ENCODE measurements at places on chromosomes 3 and 15.

DNA sequence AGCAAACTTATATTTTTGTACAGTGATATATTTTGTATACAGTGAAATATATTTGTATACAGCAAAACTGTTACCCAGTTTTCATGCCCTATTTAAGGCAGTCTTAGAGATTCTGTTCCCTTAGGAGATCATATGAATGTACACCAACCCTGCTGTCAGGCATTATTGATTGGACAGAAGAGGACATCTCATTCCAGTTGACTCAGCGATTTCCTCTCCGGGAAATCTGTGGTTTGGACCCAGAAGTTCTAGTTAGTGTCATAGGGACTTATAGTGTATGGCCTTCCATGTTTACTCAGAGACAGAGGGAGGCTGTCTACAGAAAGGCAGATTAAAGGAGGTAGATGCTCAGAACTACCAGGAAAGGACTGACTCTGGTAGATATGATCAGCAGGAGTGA lies 318.8 kb upstream of the KCNMB2 start:
- no peak for DNase-seq

DNA sequence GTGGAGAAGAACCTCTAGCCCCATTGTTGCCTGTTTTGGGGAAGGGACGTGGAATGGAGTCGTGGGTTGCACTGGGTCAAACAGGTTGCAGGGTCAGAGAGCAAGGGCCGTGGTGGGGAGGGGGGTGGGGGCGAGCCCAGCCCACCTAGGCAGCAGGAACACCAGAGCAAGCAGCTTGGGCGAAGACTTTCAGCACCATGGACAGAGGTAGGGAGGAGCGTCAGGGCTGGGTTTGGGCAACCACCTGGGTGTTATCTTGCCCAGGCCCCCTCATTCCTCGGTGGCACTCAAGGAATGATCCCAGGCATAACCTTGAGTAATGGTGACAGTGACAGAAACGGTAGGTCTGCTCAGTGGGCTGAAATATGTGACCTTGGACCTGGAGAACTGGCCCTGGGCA lies 45.9 kb upstream of the TMEM115 start:
- peak; percentile 15 for DNase-seq

- no peak for DNase-seq
These were observed 44.4 kb downstream of the SRPRB start for GRCh38 chr3:133850034-133850433.

GRCh38 chr3:10707400-10708215 lies 108.4 kb upstream of the SLC6A11 start:
- DNase-seq = no peak

DNA sequence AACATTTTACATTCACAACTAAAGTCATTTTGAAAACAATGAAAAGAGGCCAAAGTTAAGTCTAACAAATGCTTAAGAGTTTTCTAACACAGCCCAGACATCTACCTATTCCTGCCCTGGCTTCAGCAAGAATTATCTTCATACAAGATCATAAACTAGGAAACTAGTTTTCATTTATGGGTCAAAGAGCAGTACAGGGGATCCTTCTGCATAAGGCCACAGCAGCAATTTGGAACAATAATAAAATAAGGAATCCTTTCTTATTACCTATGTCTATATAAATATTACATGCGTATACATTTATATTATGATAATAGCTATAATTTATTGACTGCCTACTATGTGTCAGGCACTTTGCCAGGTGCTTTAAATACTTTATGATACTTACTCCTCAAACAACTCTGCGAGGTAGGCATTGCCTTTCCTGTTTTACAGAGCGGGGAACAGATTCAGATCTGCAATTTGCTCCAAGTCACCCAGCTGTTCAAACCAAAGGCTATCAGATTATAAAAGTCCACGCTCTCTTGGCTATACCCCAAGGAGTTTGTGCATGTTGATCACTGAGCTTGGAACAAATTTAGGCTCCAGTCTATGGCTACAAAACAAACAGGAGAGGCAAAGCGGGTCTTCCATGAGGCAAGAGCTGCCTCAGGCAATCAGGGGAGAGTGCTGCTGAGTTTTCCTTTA lies 196.4 kb downstream of the RORA start:
- no peak for DNase-seq

GRCh38 chr3:13850161-13850945 lies 29.5 kb downstream of the WNT7A start:
- no peak for DNase-seq

DNA sequence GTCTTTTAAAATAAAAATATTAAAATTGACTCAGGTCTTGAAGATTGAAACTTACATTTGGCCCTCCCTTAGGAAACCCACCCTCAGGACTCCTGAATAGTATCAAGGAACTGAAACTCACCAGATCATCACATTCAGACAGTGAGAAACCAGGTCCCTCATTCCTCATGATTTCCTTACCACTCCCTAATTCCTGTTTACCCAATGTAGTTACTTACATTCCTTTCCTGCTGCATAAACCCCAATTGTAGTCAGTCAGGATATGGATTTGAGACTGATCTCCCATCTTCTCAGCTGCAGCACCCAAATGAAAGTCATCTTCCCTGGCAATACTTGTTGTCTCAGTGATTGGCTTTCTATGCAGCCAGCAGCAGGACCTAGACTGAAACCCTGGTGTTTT lies 8.6 kb downstream of the ATP13A4 start:
- DNase-seq = no peak

GRCh38 chr15:80031841-80032240 lies 27.6 kb upstream of the ZFAND6 start:
- DNase-seq = no peak

DNA sequence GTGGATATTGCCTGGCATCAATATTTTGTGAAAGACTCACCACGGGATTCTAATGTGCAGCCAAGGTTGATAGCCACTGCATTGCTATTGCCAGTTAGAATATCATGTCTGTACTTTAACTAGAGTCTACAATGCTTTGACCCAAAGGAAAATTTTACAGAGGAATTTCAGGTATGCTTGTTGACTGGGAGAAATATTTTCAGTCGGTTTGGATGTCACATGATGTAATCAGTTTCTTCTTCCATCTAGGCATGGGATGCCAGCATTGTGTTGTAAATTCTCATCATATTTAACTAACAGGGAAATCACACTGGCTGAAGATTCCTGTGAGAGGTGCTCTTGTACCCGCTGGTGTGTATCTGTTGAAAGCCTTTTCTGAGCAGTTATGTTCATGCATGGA lies 508.9 kb upstream of the ADAMTS9 start:
- no peak for DNase-seq

DNA sequence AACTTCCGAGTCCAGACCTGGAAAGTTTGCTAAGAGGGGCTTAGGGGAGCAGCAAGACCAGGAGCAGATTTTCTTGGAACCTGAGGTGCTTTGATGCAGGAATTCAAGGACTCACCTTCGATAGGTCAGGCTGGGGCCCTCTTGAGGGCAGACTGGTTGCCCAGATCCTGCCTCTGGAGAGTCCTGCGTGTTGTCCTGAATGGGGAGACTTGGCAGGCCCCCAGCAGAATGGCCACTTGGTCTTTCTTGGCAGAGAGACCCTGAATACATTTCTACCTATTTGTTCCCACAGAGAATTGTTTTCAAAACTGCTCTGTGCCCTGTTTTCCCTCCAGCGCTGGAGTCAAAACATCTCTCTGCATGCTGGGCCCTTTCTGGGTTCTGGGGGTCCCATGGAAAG lies 4.2 kb downstream of the KLF13 start:
- no peak for DNase-seq

DNA sequence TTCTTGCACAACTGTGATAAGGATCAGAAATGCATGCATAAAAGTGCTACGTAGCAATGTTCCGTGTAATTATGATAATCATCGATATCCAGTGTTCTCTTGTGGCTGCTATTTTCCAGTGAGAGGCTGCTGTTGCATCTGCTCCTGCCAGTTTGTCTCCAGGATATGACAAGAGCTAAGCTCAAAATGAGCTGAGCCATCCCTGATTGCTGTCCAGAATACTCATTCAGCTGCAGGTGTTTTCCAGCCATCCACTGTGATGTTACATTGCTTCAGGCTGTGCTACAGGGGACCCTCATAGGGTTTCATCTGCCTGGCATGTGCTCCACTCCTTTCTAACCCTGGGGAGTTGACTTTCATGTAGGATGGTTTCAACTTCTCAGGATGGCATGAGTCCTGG lies 976.0 kb downstream of the ROBO1 start:
- no peak for DNase-seq

DNA sequence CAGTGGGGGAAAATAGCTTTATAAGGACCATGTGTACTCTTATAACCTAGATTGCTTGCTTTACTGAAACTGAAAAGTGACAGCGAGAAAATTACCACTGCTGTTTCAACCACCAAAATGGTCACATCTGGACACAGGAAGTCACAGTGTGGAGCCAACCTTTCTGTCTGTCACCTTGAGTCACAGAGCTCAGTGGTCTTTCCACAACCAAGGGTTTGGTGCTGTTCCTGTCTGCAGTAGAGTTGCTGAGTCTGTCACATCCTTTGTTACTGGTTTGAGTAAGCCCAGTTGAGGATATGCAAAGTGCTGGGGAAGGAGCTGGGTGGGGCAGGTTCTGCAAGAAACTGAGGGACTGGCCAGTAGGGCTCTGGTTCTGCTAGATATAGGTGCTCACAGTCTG lies 139.1 kb upstream of the EIF1B start:
- no peak for DNase-seq

DNA sequence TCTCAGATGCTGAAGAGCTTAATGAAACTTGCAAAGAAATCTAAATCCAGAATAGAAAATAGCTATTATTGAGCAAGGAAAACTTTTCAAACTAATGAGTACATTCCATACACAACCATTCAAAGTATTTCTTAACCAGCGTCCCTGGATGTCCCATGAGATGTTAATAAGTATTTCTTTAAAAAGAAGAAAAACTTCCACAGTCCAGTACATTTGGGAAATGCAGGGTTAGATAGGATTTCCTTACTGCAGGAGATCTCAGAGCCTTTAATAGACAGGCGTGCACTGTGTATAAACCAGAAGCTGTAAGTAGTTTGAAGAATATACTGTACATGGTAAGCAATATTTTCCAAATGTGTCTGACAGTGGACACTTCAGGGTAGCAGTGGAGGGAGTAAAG lies 29.6 kb upstream of the BHLHE40 start:
- no peak for DNase-seq

- DNase-seq = peak; percentile 31
These were observed 107.7 kb upstream of the RPL32 start for GRCh38 chr3:12948891-12949711.

DNA sequence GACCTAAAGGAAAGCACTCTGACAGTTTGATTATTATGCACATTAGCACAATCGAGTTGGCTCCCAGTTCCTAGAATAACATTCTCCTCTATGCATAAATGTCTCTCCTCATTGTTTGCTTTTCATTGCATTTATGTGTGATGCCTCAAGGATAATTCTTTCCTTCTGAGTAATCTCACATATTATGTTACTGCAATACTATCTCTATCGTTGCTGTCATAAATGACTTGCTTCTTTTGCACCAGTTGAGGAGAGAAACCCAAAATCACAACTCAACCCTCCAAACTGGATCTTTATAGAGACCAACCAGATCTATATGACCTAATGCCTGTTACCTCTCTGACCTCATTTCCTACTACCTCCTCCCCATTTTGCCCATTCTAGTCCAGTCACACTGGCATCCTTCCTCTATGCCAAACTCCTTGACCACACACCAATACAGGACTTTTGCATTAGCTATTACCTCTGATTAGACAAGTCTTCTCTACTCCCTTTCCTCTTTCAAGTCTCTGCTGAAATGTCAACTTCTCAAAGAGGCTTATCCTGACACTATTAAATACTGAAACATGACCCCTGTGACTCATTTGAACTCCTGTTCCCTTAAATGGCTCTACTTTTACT lies 1026.0 kb downstream of the TUSC7 start:
- DNase-seq = no peak

DNA sequence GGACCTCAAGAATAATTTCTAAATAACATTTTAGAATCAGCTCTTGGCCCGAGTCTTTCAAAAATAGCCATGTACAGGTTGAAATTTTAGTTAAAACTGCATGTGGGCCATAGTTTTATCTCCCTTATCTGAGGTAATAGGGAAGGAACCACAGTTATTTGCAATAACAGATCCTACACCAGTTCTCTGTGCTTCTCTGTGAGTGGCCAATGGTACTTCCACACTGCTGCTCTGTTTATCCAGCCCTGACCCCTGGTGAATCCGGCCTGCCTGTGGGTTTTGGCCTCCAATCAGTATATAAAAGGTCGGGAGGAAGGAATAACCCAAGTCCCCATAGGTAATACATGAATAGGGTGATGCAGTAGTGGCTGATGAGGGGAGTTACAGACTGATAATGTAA lies 48.0 kb upstream of the TNIK start:
- DNase-seq = no peak

GRCh38 chr3:119829420-119829819 lies 47.5 kb downstream of the NR1I2 start:
- no peak for DNase-seq

GRCh38 chr3:122515870-122516269 lies 1.1 kb upstream of the KPNA1 start:
- no peak for DNase-seq

DNA sequence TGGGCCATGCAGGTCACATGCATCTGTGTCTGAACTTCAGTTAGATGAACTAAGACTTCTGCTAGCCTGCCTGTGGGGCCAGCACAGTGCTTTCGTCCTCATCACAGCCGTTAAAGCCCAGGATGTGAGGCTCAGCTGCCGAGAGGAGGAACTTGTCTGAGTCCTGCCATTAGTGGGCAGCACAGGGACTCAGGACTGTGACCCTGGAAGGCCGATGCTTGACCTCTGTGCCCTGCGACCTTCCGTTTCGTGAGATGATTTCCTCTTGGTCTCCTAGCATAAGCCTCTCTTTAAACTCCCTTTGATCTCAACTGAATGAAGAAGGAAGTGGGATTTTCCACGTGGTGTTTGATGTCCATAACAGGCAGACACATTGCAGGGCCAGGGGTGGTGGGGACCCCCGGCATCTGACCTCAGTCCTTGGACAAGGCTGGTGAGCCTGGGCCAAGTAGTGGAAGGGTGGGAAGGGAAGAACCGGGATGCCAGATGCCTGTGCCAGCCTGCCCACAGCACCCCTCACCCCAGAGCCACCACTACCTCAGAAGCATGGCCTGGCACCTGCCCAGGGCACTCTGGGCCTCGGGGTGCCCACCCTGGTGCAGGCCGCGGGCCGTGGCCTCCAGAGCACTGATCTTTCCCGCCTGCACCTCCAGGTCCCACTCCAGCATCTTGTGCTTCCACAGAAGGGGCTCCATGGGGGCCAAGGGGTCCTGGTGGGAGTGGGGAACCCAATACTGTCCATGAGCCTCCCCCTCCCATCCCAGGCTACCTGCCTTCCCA lies 21.6 kb downstream of the PLA2G4B start:
- no peak for DNase-seq

- no peak for DNase-seq
These were observed 677 bp downstream of the POLQ start for GRCh38 chr3:121545049-121545573.

- no peak for DNase-seq
These were observed 48.0 kb downstream of the ARHGEF26 start for GRCh38 chr3:154168998-154169795.

GRCh38 chr3:66795365-66795764 lies 202.7 kb upstream of the KBTBD8 start:
- no peak for DNase-seq

DNA sequence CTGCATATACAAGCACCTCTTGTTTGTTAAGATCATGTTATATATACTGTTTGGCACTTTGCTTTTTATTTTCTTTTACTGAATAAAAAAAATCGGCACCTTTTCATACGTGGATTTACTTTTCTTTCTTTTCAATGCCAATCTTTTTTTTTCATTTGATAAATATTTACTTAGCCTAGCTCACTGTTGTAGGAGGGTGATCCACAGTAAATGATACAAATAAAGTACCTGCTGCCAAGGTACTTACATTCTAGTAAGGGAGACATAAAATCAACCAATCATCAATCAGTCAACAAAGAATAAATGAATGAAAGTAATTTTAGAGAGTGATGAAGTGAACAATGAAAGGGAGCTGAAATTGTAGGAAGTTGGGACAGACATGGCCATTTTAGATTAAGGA lies 18.3 kb downstream of the GNB5 start:
- no peak for DNase-seq
